Stimulated activated CD4-positive, alpha-beta T cell treated with anti-CD3 and anti-CD28 coated beads, Interleukin-1b, Interleukin-23, amount 100 ng/mL, for 1 hour (primary cell): ENCODE measurements at places on chromosomes 12 and 14.

DNA sequence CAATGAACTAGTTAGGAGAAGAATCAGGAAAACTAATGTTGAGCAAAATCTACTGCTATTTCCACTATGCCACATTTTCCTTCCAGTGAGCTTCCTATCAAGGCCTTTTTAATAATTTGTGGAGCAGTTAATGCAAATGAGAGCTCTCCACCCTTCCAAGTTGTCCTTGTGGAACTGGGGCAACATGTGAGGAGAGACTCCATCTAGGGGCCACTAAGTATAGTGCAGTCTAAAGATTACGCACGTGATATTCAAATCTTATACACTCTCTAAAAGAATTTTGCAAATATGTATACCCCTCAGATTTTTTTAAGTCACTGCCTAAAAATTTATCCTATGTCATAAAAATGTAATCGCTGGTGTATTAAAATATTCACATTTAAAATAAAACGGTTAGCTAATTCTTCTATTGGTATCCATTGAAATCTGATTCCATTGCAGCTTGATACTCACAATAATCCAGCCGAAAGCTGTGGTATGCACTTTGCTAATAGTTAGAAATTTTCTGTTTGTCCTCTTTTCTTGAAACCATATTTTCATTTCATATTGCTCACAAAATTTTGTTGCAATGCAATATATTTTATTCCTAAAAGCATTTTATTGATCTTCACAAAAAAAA lies 100.1 kb downstream of the PAH start:
- DNase-seq: no peak

DNA sequence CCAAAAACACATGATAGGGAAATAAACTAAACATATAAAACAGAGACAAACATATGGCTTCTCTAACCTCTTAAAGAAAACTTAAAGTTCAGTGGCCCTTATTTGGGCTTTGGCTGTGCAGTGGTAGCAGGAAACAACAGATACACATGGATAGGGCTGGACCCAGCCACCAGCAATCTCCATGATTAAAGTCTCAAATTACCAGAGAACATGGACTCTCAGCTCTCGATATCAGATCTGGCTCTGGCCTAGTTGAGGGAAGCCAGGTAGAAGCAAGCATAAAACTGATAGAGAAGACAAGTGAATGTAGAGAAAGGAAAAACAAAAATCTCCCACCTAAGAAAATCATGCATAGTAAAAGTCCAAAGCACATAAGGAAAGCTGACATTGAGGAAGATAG lies 164.8 kb downstream of the ITPR2 start:
- DNase-seq: no peak

DNA sequence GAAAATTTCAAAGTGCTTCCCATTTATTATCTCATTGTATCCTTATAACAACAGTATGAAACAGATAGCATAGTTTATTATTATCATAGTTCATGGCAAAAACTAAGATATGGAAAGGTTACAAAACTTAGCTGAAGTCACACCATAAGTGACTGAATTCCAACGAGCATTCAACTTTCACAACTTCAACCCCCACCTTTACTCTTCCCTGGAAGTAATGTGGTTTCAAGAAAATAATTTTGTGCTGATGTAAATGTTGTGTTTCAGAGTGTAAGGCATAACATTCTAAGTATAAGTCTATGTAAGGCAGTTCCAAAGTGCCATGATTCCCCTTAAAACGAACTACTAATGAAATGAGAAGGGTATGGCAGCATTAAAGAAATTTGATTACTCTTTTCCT lies 454.5 kb downstream of the BCAT1 start:
- DNase-seq: no peak

DNA sequence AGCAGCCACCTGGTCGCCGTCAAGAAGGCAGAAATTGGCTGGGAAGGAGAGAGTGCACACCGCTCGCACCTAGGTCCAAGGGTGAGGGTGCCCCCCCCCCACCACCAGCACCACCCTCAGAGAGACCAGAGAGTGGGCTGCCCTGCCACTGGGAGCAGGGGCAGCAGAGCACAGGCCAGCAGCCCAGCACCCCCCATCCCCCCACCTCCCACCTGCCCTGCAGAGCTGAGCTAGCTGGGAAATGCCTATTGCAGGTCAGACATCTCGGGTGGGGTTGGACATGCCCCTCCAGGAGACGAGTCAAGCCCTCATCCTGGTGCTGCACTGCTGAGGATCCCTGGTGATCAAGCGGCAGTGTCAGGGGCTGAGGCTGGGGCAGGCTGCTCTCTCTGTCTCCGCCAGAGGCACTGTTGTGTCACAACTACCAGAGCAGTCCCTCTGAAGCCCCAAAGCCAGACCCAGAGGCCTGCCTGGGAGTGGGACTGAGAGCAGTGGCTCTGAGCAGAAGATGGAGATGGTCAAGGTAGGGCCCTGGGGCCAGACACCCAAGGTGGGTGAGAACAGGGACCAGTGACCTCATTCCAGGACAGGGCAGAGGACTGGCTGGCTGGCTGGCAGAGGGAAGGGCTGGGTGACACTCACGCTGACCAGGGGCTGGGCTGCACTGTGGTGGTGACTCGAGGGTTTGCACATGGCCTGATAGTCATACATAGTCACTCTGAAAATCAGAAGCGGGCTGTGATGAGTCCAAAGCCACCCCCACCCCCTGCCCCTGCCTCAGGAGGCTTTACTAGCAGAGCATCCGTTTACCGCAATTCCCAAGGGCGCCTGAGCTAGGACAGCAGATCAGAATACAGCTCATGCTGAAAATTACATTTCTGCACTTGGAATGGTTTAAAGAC lies 19.7 kb upstream of the LRTM2 start:
- no peak for DNase-seq

DNA sequence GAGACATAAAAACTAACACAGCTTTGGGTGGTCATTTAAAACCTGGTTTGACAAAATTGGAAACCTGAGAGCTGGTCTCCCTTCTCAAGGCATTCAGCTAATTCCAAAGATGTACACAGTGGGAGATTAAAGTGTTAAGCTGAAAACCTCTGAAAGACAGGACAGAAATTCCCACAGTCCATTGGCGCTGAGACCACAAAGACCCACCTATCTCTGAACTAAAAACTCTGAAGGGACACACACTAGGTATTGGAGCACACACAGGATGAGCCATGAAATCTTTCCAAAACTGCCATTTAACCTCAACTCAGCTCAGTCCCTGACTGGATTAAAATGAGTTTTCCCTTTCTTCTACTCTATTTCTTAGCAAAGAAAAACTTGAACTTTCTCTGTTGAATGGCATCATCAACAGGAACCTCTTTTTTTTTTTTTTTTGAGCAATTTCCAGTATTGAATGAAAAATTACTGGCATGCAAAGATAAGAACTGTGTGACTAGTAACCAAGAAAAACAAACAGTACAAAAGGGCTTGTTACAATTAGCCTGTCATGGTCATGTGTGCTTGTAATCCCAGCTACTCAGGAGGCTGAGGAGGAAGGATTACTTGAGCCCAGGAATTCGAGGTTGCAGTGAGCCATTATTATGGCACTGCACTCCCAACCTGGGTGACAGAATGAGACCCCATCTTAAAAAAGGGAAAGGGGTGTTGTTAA lies 82.4 kb downstream of the IPO8 start:
- DNase-seq: no peak

DNA sequence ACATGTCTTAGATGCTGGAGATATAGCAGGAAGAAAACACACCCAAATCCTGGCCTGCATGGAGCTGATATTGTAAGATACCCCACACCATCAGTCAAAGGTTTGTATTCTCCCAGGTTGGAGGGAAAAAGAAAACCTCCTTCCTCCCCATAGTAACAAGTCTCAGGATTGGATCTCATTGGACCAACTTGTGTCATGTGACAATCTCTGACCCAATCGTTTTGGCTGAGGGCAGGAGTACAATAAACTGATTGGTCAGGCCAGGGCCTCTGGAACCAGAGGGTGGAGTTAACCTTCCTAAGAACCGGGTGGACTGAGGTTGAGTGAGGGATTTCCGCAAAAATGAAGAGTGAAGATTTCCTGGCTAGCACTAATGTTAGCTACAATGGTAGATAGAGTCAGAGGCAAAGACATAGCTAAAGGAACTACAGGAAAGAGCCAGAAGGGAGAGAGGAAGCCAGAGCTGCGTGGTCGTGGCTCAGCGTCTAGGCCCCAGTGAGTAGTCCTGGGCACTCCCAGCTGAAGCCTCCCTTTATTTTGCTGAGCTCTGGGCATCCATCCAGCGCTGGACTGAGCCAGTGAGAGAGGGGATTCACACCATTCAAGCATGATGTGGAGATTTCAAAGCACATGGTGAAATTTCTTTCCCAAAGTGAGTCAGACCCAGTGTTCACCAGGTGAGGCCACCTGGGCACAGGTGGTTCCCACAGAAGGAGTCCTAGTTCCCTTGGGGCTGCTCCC lies 219.9 kb downstream of the AACS start:
- DNase-seq: no peak

- no peak for DNase-seq
Observed at GRCh38 chr14:32419429-32419828, 90.3 kb downstream of the AKAP6 start.

DNA sequence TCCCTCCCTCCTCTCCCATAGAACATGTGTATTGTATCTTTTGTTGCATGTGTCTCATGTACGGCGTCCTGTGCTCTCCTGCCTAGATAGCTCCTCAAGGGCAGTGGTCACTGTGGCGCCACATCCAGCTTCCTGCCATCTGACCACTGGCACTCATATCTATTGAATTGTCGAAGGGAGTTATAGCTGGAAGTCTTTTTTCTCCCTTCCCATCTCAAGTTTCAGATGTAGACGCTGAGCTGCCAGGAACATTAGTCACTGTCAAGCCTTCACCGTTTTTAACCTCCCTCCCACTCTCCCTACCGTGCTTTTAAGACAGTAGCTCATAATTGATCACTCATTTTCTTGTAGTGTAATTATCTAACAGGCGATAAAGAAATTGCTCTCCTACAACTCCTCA lies 33.0 kb downstream of the MTHFD1 start:
- no peak for DNase-seq

- no peak for DNase-seq
Observed at GRCh38 chr12:3951380-3952135, 78.4 kb upstream of the PARP11 start.

GRCh38 chr12:104534162-104534856 lies 77.6 kb downstream of the CHST11 start:
- no peak for DNase-seq

DNA sequence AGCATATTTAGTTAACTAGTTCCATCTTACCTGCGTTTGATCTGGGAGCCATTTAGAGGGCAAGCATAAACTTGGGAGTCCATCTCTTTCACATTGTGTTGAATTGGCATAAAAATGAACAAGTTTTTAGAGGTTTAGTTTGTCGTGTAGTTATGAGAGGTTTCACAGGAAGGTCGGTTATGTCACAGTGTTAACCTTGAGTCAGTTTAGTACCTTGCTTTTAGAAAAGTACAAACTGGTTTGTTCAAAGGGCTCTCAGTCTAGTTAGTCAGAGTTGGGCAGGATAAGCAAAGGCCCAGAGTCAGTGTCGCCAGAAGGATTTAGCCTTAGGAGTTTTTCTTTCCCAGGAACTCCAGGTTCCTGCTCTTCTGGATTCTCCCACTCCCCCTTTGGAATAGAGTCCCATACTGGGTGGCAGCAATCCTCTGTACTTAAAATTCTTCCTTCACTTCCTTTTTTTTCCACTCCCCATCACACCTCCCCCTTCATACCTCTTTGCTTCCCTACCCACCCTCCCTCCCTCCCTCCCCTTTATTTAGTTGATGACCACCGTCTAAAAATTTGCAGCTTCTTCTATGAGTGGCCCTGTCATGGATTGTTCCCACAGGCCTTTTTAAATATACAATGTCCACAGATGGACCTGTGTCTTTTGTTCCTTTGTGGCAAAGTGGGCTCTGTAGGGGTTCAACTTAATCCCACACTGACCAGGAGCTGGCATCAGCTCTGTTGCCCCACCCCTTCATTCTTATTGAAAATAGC lies 12.1 kb downstream of the PCBP2 start:
- no peak for DNase-seq

DNA sequence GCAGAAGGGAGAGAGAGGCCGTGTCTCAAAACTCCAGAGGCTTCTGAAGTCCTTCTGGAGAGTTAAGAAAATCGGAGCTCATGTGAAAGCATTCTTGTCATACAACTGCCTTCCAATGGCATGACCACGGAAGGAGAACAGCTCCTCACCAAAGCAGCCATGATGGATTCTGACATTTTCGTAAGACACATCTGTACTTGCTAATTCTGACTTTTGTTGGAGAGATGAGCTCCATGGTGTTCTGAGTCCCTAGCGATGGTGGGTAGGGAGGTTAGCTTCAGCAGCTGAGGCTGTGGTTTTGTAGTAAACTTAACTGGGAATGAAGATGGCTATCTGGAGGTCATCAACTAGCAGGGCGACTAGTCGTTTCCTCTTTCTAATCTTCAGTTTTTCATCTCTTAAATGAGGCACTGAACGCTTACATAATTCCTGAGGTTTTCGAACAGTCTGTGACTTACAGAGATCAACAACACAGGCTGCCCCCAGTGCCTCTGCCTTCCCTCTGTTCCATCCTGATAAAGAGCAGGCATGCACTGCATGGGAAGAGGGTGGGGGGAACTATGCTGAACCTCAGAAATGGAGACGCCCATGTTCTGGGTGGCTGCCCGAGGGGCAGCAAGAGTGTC lies 28.6 kb upstream of the DICER1 start:
- no peak for DNase-seq

GRCh38 chr12:125089083-125089482 lies 23.8 kb downstream of the AACS start:
- no peak for DNase-seq

DNA sequence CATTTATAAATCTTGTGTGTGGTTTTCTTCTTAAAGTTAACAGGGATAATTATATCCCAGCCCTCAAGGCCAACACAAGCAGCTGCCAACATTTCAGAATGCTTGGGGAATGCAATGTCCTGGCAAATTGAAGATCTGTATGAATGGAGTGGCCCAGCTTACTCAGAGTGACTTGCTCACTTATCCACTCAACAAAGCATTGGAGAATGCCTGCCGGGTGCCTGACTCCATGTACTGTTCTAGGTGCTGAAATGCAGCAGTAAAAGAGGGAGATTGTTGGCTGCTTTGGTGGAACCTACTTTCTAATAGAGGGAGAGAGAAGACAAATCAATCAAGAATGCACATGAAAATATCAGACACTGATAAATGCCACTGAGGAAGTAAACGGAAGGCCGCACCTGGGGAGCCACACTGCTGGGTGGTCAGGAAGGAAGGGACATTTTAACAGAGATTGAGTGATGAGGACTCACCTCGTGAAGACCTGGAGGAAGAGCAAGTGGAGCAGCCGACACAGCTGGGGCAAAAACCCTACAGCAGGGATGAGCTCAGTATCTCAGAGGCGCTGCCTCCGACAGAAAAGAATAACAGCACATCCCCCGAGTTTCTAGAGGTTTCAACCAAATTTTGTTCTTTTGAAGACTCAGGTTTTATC lies 61.2 kb upstream of the VASH1 start:
- DNase-seq: no peak

DNA sequence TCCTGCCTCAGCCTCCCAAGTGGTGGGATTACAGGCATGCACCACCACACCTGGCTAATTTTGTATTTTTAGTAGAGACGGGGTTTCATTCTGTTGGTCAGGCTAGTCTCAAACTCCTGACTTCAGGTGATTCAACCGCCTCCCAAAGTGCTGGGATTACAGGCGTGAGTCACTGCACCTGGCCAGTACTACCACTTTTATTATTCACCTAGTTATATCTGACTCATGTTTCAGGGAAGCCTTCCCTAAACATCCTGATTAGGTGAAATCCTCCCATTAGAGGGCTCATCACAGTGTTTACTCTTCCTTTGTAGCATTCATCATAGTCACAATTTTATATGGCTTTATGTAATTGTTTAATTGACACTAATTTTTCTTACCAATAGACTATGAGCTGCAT lies 295.3 kb upstream of the SOX5 start:
- no peak for DNase-seq

- DNase-seq: no peak
Observed at GRCh38 chr14:57834001-57834598, 31.8 kb downstream of the SLC35F4 start.

GRCh38 chr12:65113621-65114035 lies 7.5 kb downstream of the WIF1 start:
- no peak for DNase-seq
